Activated CD4-positive, alpha-beta T cell treated with anti-CD3 and anti-CD28 coated beads, Interleukin-2, amount 50 U/mL, for 4 hours (primary cell): ENCODE measurements at places on chromosomes 5 and 9.

DNA sequence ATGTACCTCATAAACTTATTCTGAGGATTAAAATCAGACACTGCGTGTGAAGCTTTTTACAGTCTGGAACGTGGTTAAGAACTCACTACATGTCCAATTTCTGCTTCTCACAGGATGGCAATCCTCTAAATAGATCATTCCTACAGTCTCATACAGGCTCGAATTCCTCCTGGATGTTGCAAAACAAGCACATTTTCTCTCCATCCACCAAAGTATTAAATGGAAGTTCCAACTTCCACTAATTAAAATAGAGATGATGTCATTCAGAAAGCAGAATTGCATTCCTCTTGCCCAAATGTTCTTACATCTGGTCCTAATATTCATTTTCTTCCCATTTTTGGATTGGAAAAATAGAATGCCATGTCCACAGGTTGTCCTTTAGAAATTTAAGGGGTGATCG, 145.5 kb upstream of the PCA3 start:
- no peak for DNase-seq

DNA sequence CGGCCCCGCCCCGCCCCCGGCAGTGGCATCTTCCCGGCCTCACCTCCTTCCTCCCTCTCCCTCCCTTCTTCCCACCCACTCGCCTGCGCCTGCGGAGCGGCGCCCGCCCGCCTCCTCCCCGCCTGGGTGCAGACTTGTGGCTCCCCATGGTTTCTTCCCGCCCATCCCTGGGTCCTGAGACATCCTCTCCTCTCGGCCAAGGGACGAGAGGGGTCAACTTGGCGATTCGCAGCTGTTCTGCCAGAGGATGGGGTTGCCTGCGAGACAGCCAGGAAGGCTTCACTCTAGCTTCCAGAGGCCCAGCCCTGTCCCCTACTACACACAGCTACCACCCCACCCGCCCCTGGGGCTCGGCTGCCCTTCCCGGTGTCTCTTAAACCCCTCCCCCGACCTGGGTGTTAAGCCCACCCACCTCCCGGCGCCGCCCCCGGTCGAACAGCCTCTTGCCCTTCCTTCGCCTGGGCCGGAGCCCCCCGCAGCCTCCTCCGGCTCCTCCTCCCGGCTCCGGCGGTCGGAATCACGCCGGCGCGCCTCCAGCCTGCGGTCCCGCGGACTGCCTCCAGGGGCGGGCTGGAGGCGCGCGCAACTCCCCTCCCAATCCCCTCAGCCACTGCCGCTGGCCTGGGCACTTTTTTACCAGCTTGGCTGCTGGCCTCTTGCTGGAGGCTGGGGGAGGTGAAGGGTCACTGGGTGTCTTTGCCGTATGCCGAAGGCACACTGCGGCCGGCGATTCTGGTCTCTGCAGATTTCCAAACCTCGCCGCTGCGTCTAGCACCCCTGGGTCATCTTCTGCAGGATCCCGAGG, 1.9 kb downstream of the JADE2 start:
- DNase-seq: peak; percentile 44

DNA sequence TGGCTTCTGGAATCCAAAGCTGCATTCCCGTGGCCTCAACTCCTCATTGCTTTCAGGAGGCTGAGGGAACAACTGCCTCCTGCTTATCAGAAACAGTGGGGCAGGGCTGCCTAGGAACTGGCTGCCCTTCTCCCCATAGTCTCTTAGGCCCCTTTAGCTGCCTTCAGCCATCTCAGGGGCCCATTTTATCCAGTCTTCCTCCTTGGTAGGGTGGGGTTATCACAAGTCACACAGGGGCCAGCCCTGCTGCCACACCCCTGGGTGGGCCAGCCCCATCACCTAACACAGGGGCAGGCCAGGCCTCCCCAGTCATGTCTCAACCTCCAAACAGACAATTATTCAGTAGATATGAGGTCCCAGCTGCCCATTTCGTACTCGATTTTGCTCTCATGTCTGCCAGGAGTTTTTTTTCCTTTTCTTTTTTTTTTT, 3.9 kb downstream of the ALAD start:
- no peak for DNase-seq

DNA sequence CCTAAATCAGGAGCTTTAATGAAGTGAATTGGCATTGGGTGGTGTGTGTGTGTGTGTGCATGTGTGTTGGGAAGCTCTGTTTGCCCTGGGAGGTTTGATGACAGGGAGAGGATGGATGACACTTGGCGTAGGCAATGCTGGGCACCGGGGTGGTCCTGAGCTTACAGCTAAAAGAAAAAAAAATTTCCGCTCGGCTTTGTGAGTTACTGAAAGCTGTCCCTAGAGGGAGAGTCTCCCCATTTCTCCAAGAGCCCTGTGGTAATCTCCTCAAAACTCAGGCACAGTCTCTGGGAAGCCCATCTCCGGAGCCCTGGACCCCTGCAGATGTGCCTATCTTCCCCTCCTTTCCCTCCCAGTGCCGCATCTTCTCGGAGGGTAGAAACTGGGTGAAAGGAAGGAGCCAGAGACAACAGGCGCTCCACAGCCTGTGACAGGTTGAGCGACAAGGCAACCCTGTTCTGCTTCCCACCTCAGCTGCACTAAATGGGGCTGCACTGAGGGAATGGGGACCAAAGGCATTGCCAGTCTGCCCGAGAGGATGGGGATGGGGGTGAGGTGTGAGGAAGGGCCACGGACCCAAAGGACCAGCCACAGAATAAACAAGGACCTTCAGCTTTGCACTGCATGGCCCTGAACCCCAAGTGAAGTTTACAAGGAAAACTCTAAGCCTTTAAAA, 35.8 kb upstream of the TIFAB start:
- no peak for DNase-seq

DNA sequence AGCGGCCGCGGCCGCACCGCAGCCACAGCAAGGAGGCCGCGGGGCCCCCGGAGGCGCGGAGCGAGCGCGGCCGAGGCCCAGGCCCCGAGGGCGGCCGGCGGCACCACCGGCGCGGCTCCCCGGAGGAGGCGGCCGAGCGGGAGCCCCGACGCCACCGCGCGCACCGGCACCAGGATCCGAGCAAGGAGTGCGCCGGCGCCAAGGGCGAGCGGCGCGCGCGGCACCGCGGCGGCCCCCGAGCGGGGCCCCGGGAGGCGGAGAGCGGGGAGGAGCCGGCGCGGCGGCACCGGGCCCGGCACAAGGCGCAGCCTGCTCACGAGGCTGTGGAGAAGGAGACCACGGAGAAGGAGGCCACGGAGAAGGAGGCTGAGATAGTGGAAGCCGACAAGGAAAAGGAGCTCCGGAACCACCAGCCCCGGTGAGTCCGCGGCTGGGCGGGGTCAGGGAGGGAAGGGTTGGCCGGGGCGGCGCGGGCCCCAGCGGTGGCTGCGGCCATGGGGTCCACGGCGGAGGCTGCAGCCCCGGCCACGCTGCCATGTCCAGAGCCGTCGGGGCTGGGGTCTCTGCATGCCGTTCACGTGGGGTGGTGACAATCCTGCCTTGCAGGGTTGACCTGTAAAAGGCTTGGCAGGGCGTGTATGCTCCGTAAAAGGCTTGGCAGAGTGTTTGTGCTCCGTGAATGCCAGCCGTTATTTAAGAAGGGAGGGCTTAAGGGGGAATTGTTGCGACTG, 146.0 kb downstream of the CACNA1B start:
- no peak for DNase-seq

- no peak for DNase-seq
Measured at GRCh38 chr5:20335978-20336377, 348.0 kb upstream of the CDH18 start.

GRCh38 chr9:3951161-3951665, 348.7 kb downstream of the GLIS3 start:
- DNase-seq: no peak

DNA sequence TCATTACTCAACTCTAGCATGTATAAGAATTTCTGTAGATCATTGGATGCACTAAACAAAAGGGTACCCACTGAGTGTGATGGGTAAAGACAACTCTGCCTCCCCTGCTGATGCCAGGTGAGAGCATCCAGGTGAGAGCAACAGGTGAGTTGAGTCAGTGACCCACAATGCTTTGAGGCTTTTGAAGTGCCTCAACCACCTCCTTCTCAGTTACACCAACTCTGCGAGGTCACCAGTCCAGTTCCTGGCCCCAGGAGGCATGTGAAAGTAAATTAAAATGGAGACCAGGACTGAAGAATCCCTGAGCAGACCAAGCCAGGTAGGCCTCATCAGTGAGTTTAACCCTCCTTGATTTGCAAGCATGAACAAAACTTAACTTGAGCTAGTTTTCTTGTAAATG, 505.8 kb downstream of the EBF1 start:
- no peak for DNase-seq

GRCh38 chr5:42274913-42275312, 148.3 kb upstream of the GHR start:
- DNase-seq: no peak

DNA sequence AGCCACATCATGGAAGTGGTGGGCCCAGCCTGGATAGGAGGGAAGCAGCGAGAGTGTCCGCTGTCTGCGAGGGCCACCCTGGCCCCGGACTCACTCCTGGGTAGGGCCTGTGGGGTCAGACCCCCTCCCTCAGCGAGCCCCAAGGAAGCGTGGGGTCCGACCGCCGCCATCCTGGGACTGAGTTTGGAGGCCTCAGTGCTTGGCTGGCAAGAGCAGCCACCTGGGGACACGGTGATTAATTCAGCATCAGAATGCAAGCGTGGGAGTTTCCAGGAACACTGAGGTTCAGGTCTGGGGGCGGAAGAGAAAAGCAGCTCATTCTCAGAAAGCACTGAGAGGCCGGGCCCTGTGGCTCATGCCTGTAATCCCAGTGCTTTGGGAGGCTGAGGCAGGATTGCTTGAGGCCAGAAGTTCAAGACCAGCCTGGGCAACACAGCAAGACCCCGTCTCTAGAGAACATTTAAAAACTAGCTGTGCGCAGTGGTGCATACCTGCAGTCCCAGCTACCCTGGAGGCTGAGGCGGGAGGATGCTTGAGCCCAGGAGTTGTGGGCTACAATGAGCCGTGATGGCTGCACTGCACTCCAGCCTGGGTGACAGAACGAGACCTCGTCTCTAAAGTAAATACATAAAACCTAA, 18.3 kb upstream of the CAMSAP1 start:
- peak; percentile 65 for DNase-seq

GRCh38 chr5:32551865-32552264, 33.5 kb upstream of the SUB1 start:
- no peak for DNase-seq
